HepG2 (cell line): ENCODE measurements at places on chromosomes 7 and 10. TPM values are rescaled to one million over a fixed set of nuclear protein-coding genes. Genes with fewer than 3 reads are reported as not detected.

DNA sequence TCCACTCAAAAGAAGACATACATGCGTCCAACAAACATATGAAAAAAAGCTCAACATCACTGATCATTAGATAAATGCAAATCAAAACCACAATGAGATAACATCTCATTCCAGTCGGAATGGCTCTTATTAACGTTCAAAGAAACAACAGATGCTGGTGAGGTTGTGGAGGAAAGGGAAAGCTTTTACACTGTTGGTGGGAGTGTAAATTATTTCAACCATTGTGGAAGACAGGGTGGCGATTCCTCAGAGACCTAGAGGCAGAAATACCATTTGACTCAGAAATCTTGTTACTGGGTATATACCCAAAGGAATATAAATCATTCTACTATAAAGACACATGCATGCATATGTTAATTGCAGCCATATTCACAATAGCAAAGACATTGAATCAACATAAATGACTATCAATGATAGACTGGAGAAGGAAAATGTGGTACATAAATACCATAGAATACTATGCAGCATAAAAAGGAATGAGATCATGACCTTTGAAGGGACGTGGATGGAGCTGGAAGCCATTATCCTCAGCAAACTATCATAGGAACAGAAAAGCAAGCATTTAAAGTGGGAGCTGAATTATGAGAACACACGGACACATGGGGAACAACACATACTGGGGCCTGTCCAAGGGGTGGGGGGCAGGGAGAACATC lies 28.4 kb downstream of the PCDH15 start:
- DNase-seq = no peak

DNA sequence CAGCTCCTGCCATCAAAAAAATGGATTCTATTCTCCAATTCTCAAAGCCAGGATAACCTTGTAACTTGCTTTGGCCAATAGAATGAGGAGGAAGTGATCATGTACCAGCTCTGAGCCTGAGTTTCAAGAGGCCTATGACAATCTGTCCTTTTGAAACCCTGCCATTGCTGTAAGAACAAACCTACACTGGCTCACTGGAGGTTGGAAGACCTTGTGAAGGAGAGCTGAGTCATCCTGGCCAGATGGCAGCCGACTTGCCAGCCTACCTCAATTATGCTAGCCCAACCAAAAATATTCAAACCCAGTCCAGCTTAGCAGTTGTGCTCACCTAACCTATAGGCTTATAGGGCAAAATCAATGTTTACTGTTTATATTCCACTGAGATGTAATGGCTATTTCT lies 93.0 kb downstream of the HGF start:
- DNase-seq = no peak

GRCh38 chr10:22803261-22803885 lies 89.0 kb upstream of the PIP4K2A start:
- DNase-seq = no peak

GRCh38 chr7:41315764-41316163 lies 387.1 kb downstream of the INHBA start:
- no peak for DNase-seq

SPAM1 gene
- total RNA-seq = not detected in 2 replicates

SLC16A9 gene
- 0.07 and 0.09 TPM in 2 replicates for total RNA-seq
